ENCODE measurements at places on chromosomes 2 and 18.

GRCh38 chr2:190435031-190435670 lies 27.0 kb downstream of the MFSD6 start:
- DNase-seq, result no peak

DNA sequence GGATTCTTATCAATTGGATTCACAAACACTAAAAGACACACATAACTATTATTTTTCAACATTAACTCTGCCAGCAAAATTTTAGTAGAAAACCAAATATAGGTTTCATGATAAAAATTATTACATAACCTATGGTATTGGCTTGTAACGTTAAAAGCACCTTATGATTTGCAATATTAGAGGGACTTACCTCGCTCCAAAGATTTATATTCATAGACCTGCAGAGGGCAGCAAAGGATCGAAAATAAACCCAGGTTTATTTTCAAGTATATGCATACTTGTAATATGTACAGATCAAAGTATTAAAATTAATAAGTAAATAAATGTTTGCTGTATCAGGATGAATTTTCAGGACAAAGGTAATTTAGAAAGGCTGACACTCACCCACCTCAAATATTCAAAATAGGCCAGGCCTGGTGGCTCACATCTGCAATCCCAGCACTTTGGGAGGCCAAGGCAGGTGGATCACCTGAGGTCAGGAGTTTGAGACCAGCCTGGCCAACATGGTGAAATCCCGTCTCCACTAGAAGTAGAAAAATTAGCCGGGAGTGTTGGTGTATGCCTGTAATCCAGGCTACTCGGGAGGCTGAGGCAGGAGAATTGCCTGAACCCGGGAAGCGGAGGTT lies 45.3 kb downstream of the LRPPRC start:
- peak; percentile 42 for DNase-seq

DNA sequence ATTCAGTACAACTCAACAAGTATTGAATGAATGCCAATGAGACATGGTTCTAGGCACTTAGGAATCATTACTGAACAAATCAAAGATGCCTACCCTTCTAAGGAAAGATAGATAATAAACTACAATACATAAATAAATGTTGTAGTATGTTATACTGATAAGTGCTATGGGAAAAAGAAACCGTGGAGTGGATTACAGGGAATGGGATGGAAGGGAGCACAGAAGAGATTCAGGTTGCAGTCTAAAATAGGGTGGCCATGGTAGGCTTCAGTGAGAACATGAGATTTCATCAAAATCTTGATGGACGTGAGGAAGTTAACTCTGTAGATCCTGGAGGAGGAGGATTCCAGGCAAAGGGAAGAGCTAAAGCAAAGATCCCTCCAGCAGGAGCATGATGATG lies 17.9 kb upstream of the CREB1 start:
- no peak for DNase-seq

GRCh38 chr2:43142921-43143438 lies 83.4 kb downstream of the ZFP36L2 start:
- DNase-seq, result peak; percentile 6

DNA sequence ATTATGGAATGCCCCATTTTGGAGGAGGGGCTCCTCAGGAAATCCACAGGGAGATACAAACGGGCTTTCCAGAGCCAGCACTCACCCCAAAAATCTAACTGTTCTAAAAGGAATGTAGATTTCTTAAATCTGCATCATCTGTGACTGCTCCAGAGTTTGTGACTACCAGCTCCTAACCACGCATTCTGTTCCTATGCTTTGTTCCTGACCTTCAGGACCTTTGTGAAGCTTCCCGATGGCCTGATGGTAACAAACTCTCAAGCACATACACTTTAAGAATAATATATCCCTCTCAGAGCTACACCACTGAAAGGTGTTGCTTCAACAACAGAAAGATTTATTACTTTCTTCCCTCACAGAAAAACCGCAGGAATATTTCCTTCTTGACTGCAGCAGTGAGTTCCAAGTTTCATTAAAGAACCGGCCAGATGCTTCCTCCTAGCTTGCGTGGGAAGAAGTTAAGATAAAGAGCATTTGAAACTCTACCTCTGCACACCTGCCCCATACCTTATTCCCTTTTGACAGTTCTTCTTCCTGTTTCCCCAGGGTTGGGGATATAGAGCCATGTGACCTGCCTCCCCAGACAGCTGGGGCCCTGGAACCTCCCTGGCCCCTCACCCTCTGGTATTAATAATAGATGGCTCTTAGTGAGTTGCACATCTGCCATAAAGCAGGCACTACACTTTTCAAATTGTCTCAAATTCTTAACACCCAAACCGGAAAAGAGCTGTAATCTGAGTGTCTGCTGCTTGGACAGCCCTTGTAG lies 40.2 kb upstream of the EML4 start:
- no peak for DNase-seq

- DNase-seq, result no peak
Measured at GRCh38 chr18:47409519-47409918, 158.1 kb upstream of the SKOR2 start.

- DNase-seq, result no peak
Measured at GRCh38 chr2:239222312-239222660, 178.5 kb downstream of the HDAC4 start.

DNA sequence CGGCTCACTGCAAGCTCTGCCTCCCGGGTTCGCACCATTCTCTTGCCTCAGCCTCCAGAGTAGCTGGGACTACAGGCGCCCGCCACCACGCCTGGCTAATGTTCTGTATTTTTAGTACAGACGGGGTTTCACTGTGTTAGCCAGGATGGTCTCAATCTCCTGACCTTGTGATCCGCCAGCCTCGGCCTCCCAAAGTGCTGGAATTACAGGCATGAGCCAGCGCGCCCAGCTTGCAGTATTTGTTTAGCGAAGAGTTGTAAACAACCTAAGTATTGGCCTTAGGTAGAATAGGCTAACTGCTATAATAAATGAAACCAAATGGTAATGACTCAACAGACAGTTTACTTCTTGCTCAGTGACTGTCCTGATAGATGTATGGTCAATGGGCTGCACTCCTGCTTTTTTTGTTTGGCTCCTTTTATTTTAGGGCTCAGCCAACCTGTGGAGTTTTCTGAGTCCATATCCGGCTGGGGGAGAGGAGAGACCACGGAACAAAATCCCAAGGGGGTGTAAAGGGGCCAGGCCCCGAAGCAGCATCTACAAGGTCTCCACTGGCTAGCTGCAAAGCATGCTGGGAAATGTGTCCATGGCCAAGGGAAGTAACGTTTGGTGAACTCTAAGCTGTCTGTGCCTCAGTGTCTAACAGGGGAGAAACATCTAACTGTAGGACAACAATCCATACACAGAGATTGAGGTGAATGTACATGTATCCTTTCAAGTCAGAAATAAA lies 841.0 kb upstream of the ID2 start:
- DNase-seq, result no peak

GRCh38 chr2:236641051-236641726 lies 71.6 kb downstream of the ACKR3 start:
- DNase-seq, result no peak

- peak; percentile 74 for DNase-seq
Measured at GRCh38 chr2:25851740-25852503, 26.4 kb downstream of the ASXL2 start.

GRCh38 chr2:201517094-201517493 lies 65.6 kb downstream of the STRADB start:
- no peak for DNase-seq

DNA sequence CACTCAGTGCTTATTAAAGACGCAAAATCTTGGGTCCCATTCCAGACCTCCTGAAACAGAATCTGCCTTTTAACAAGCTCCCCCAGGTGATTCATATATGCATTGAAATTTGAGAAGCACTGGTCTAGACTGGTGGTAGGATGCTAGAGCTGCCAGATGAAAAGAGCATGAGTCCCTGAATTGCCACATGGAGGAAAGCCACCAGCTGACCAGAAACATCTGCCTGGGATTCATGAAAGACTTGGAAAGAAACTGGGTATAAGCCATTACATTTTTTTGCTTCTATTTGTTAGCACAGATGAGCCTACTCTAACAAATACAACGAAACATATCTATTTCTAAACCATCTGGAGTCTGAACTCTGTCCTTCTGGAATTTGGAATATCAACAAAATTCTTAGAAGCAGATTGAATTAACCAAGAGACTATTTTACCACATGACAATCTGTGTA lies 228.9 kb downstream of the RBM43 start:
- DNase-seq, result peak; percentile 16

DNA sequence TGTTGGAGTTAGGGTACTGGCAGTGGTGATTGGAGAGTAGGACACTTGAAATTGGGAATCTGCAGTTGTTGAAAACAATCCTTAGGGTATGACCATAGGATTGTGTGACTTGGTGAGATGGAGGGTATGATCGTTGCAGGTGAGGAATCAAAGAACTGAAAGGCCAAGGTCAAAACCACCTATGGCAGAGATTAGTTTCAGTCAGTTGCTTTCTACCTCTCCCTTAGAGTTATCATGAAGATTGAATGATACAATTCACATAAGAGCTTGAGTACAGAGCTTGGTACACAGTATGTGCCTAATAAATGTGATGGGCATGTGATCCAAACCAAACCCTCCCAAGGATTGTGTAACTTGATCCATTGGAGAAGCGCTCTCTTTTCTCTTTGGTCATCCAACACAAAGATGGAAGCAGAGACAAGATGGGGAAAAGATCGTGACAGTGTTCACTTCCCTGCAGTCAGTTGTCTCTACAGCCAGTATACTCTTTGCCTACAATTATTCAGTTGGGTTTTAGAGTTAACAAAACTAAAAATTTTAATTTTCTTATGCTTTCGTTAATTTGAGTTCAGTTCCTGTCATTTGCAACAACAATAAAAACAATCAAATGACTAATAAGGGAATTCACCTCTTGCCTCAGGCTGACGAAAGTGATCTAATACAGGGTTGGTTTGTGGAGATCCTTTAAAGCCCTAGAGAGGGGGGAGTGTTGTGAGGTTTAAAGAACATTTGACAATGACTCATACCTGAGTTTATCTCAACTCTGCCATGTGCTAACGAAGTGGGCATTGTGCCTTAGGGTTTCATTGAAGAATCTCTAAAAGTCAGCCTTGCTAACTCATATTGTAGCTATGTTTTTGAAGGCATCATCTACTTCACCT lies 14.8 kb upstream of the SMAD2 start:
- DNase-seq, result peak; percentile 15

- no peak for DNase-seq
Measured at GRCh38 chr2:8022908-8023640, 658.8 kb upstream of the ID2 start.

GRCh38 chr2:207235621-207236020 lies 69.9 kb upstream of the KLF7 start:
- DNase-seq, result no peak

GRCh38 chr2:225002656-225003045 lies 39.6 kb downstream of the DOCK10 start:
- no peak for DNase-seq

Measured in hepatocyte (in vitro differentiated cells).